ACHN (cell line): ENCODE measurements at places on chromosomes 4 and X.

GRCh38 chrX:14802943-14803710 is 69.7 kb downstream of the FANCB start:
- no peak for DNase-seq

- no peak for DNase-seq
Measured at GRCh38 chr4:88908521-88908920, 148.5 kb downstream of the FAM13A start.

GRCh38 chr4:70183168-70183939 is 12.2 kb upstream of the ODAM start:
- peak; percentile 49 for DNase-seq

- no peak for DNase-seq
Measured at GRCh38 chrX:16199343-16199742, 32.1 kb downstream of the MAGEB17 start.

GRCh38 chr4:61200187-61200915 is at the start of gene ADGRL3:
TSS of gene ADGRL3 (plus strand) at chr4:61200326.
- no peak for DNase-seq

DNA sequence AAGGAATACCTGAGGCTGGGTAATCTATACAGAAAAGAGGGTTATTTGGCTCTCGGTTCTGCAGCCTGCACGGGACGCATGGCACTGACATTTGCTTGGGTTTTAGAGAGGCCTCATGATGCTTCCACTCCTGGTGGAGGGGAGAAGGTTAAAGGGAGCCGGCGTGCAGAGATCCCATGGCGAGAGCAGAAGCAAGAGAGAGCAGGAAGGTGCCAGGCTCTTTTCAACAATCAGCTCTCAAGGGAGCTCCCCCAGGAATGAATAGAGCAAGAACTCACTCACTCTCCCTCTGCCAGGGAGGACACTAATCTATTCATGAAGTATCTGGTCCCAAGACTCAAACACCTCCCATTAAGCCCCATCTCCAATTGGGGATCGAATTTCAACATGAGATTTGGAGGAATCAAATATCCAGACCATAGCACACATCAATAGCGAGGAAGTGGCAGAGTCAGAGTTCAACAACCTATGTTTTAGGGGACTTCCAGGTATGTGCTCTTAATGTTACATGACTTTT is 109.8 kb downstream of the SORBS2 start:
- DNase-seq, result no peak

GRCh38 chr4:108714880-108715279 is 48.0 kb downstream of the ETNPPL start:
- no peak for DNase-seq

GRCh38 chrX:108582151-108582550 is 142.5 kb downstream of the COL4A5 start:
- no peak for DNase-seq

GRCh38 chr4:36321176-36321575 is 39.8 kb downstream of the DTHD1 start:
- no peak for DNase-seq

GRCh38 chrX:151695583-151696340 is 504 bp downstream of the PRRG3 start:
- no peak for DNase-seq
